NCI-H774 (cell line): ENCODE measurements at places on chromosomes 11 and 22.

GRCh38 chr22:20591295-20591645 lies 83.9 kb downstream of the MED15 start:
- DNase-seq = no peak

GRCh38 chr22:24046024-24046423 lies 34.9 kb downstream of the CABIN1 start:
- DNase-seq = no peak

GRCh38 chr11:97548280-97548679 lies 1158.5 kb downstream of the JRKL start:
- DNase-seq = no peak

DNA sequence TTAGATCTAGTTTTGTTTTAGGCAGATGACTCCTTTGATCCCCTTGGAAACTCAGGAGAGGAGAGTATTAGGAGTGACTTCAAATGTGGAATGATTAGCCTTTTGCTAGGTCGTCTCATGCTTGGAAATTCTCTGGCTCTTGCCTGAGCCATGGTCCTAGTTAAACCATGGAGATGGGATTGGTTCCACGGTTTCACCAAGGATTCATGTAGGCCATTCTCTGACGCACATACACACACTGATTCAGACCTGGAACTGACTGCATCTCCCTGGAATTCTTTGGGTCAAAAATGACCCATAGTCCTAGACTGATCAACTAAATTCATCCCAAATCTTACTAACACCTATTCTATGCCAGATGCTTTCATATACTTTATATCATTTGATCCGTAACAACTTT lies 56.5 kb downstream of the POLD3 start:
- no peak for DNase-seq

DNA sequence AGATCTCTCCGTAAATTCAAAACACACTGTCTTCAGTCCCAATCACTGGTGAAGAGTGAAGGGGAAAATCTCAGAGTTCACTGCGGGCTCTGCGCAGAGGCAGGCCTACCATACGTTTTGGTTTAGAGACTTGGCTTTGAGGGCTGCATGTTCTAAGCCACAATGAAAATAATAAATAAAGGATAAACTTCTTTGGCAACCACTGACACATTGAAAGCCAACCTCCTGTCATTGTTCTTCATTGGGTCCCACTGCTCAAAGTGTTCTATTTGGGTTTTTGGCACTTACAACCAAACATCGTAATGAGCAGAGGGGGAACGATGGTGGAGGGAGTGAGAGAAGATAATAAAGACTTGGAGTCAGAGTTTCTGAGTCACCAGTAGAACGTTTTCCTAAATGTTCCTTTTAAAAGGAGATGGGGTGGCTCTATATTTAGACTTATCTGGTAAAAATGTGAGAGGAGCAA lies 472.9 kb downstream of the SOX6 start:
- no peak for DNase-seq

DNA sequence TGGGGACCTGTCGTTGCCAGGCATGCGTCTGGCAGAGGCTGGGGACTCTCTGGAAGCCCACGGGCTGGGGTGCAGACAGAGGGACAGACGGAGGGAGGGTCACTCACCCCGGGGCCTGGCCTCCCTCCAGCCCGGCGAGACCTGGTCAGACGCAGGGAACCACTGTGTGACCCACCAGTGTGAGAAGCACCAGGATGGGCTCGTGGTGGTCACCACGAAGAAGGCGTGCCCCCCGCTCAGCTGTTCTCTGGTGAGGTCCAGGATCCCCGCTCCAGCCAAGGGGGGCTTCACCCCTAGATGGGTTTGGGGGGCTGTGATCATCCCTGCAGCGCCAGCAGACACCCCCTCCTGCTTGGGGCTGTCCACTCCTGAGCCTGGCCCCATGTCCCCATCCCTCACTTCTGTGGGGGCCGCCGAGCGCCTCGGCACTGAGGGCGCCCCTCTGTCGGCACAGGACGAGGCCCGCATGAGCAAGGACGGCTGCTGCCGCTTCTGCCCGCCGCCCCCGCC lies 23.6 kb upstream of the MUC5B start:
- DNase-seq = no peak

DNA sequence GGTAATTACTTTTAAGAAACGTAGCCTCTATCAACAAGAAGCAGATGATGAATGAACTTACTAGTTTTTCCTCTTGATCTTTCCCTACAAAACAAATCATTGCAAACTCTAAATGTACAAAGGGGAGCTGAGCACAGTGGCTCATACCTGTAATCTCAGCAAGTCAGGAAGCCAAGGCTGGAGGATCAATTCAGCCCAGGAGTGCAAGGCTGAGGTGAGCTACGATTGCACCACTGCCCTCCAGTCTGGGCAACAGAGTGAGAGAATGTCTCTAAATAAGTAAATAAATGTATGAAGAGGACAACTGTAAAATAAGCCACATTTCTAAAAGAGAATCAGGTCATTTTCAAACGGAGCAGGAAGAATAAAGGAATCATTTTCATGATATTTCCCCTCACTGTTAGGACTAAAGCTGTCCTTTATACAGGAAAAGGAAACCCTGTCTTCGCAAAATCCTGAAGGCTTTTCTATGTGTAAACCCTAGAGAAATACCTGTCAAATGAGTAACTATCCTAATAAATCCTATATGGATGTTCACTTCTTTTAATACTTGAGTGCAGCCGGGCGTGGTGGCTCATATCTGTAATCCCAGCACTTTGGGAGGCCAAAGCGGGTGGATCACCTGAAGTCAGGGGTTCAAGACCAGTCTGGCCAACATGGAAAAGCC lies 41.2 kb downstream of the RRAS2 start:
- no peak for DNase-seq

DNA sequence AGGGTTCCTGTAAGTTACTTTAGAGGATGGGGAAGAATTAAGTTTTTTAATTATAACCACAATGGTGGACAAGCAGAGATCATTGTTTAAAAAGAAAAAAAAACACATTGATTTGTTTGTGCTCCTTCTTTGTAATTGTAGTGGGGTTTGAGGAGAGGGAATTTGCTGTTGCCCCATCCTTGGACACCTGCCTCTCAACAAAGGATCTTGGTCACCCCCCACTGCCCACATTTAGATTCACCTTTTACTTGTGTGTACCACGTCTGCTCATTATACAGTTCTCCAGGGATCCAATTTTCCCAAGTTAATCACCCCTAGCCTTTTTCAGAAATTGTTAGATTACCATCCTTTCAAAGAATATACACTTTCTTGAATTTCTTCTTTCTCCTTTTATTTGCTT lies 53.0 kb downstream of the DNAJC24 start:
- DNase-seq = peak; percentile 11

- DNase-seq = no peak
Measured at GRCh38 chr11:19816040-19816439, 103.4 kb downstream of the NAV2 start.

- DNase-seq = no peak
Measured at GRCh38 chr11:70288721-70289120, 18.2 kb downstream of the PPFIA1 start.

- no peak for DNase-seq
Measured at GRCh38 chr11:110432713-110433392, 3.1 kb downstream of the FDX1 start.

DNA sequence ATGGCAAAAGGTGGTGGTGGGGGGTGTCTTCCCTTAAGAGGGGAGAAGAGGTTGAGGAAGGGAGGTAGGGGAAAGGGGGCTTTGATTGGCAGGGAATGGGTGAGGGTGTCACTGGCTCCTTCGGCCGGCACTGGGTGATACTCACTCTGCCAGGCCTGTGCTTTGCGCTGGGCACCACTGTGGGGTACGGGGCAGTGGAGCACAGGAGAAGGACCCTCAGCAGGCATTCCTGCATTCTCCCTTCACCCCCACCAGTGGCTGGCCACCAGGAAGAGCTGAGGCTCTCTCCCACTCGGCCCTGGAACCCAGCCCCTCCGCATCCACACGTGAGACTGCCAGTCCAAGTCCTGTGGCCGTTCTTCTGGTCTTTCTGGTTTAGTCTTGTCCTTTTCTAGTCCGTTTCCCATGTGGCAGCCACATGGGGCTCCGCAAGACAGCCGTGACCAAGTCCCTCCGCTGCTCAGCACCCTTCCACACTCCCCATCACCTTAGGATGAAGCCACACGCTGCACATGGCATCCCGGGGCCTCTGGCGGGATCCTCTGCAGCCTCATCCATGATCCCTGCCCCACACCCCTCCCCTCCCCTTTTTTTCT lies 8.0 kb downstream of the CAPN5 start:
- no peak for DNase-seq

- no peak for DNase-seq
Measured at GRCh38 chr11:10096987-10097386, 197.0 kb downstream of the SBF2 start.

- DNase-seq = no peak
Measured at GRCh38 chr22:48596111-48596850, 1231.4 kb downstream of the BRD1 start.

GRCh38 chr11:118201966-118202365 lies 22.8 kb downstream of the JAML start:
- no peak for DNase-seq

DNA sequence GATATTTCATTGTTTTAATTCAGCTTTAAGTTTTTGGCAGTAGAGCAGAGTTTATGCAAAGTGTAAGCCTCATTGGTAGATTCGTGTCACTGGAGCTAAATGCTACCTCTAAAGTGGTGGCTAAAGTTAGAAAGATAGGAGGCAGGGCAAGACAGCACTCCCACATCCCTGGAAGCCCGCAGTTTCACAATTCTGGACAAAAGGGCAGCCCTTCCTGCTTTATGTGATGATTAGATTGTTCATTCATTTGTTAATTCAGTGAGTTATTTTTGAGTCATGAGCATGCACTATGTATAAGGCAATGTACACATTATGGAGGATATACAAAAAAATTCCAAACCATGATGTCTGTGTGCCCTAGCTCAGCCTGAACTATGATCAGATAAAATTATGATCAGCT lies 52.1 kb upstream of the EIF3M start:
- no peak for DNase-seq

- no peak for DNase-seq
Measured at GRCh38 chr22:31400023-31400397, 606 bp downstream of the DRG1 start.

DNA sequence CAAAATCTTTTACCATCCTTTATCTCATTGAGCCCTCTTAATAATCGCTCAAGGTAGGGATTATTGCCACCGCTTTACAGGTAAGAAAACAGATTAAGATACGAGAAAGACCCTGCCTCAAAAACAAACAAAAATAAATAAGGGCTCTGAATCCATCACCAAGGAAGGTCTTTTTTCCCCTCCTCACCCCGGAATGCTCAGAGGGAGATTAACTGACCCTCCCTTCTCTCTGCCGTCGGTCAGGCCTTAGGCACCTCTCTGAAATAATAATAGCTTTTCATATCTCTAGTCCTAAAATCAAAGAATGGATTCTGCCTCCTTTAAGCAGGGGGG lies 620 bp upstream of the ATG2A start:
- no peak for DNase-seq

GRCh38 chr11:116343270-116343669 lies 429.5 kb downstream of the BUD13 start:
- DNase-seq = no peak

GRCh38 chr22:50016988-50017700 lies 4.6 kb upstream of the IL17REL start:
- DNase-seq = no peak

DNA sequence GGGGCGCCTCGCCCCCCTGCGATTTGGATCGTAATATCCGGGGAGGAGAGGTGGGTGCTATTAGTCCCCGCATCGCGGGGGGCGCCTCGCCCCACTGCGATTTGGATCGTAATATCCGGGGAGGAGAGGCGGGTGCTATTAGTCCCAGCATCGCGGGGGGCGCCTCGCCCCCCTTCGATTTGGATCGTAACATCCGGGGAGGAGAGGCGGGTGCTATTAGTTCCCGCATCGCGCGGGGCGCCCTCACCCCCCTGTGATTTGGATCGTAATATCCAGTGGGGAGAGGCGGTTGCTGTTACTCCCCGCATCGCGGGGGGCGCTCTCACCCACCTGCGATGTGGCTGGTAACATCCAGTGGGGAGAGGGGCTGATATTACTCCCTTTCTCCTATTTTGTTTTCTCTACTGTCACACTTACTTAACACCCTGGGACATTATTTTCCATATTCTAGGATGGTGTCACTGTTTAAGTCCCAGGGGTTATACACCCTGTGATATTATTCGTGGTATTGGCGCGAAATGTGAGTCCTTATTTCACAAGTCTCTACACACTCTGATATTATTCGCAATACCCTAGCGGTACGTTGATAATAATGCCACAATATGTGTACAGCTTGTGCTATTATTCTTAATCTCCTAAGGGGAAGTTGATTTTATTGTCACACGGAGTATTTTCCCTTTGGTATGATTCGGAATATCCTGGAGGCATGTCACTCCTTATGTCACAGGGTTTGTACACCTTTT lies 57.8 kb upstream of the ALDH3B2 start:
- DNase-seq = no peak

DNA sequence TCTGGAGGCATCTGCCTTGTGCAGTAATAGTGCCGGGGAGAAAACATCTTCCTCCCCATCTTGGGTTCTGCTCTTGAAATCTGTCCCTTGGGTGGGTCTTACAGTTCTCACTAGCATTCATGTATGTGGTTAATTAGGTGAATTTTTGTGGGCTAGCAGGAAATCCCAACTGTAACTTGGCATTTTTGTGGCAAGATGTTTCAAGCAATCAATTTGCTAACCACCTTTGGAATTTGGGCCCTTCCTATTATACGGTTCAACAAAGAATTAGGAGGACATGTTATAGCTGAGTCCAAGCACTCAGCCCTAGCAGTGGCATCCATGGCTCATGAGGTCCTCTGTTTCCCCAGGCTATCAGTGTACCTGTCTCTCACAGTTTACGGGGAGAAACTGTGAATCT lies 89.1 kb upstream of the MTNR1B start:
- DNase-seq = no peak

DNA sequence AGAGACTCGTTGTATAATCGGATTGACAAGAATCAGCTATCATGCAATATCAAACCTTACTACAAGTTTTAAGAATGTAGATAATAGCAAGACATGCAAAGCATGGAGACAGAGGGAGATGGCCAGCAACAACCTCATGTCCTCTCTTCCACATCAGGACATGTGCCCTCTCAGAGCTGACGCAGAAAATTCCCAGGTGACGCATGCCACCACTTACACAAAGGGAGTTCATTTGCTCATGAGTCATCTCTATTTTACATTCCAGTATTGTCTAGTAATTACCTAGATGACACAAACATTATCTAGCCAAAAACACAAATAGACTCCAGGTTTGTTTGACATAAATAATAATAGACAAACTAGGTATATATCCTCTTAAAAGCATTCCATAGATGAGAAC lies 38.1 kb upstream of the OPCML start:
- no peak for DNase-seq

- DNase-seq = no peak
Measured at GRCh38 chr11:123298488-123299447, 103.7 kb upstream of the CLMP start.

- DNase-seq = no peak
Measured at GRCh38 chr11:120867531-120867930, 156.4 kb upstream of the TBCEL start.

GRCh38 chr22:46908641-46909107 lies 146.2 kb downstream of the TBC1D22A start:
- DNase-seq = no peak

GRCh38 chr22:49962012-49962750 lies 1.6 kb downstream of the PIM3 start:
- peak; percentile 45 for DNase-seq

- DNase-seq = no peak
Measured at GRCh38 chr11:117835576-117835975, 11.0 kb upstream of the FXYD2 start.
